Cardiac septum (tissue), 1 donor: ENCODE measurements at places on chromosomes 3 and 15. TPM values are rescaled to one million over a fixed set of nuclear protein-coding genes. Genes with fewer than 3 reads are reported as not detected.

GRCh38 chr3:122533931-122534334, 19.2 kb upstream of the KPNA1 start:
- no peak for DNase-seq

FOXB1 gene
- total RNA-seq, result not detected

USP50 gene
- 1.5 TPM for total RNA-seq

CCK gene
- not detected for total RNA-seq

- no peak for DNase-seq
Measured at GRCh38 chr3:171443211-171443957, 16.8 kb downstream of the TNIK start.

VEPH1 gene
- total RNA-seq, result 0.78 TPM

ATP10A gene
- 0.94 TPM for total RNA-seq

GRCh38 chr3:56775838-56776555, 25.8 kb downstream of the ARHGEF3 start:
- DNase-seq, result no peak

- DNase-seq, result no peak
Measured at GRCh38 chr3:131988209-131988608, 46.6 kb downstream of the CPNE4 start.

- DNase-seq, result no peak
Measured at GRCh38 chr3:156516961-156517360, 38.0 kb downstream of the SSR3 start.

DNA sequence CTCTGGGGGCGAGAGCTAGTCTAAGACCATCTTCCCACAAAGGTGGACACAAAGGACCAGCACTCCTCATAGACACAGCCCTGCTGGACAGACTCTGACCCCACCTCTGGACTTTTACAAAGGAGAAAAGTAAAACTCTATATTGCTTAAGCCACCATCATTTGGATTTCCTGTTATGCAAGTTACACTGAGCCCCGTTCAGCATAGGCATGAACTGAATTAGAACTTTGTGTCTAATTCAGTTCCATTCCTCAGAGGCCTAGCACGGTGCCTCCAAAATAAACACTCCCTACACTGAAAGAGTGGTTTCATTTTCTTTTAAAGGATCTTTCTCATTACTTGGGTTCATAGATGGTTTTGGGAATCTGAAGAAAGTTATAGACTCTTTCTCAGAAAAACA, 79.2 kb upstream of the OCA2 start:
- DNase-seq, result no peak

TMIE gene
- total RNA-seq, result 0.51 TPM

C2CD4B gene
- 1.7 TPM for total RNA-seq

- DNase-seq, result no peak
Measured at GRCh38 chr3:138845181-138845601, 10.5 kb upstream of the PIK3CB start.

- DNase-seq, result no peak
Measured at GRCh38 chr3:99211309-99211708, 309.8 kb upstream of the DCBLD2 start.

- DNase-seq, result no peak
Measured at GRCh38 chr3:87426918-87427317, 150.5 kb upstream of the POU1F1 start.

- no peak for DNase-seq
Measured at GRCh38 chr15:98684436-98684835, 36.1 kb downstream of the IGF1R start.

DNA sequence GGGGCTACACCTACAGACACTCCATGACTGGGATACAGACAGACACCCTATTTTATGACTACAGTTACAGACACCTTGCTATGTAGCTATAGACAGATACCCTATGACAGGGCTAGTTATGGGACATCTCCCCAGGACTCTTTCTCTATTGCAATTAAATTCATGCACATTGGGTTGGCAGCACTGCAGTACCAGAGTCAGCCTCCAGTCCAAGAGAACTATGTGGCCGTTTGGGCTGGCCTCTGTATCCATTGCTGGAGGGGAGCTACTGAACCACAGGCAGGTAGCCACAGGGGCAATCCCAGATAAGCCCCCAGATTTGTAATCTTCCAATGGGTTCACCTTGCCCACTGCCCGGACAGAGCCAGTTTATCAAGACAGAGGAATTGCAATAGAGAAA, 108.4 kb upstream of the SPATA16 start:
- DNase-seq, result no peak

DNA sequence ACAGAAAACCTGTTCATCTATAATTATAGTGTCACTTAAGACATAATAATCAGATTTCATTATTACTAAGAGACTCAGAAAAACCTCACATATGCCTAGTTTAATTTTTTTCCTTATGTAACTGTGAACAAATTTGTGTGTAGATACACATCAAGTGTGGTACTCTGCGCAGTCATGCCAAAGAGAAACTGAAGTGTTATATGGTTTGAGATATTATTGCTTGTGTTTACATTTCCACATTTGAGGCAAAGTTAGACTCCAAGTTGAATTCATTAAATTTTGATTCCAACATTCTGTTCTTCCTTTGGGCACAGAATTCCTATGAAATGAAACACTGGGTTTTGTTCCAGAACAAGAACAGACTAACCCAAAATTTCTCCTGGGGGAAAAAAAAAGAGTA, 2.2 kb downstream of the MBNL1 start:
- no peak for DNase-seq

GRCh38 chr3:15623535-15624440, 22.2 kb downstream of the BTD start:
- no peak for DNase-seq

ANKRD63 gene
- total RNA-seq, result not detected

DNA sequence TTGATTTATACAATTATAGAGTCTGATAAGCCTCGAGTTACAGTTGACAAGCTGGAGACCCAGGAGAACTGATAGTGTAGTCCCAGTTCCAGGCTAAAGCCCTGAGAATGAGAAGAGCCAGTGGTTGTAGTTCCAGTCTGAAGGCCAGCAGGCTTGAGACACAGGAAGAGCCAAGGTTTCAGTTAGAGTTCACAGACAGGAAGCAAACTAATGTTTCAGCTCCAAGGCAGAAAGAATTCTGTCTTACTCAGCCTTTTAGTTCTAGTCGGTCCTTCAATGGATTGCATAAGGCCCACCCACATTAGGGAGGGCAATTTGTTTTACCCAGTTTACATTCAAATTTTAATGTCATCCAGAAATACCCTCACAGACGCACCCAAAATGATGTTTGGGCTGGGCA, 102.7 kb downstream of the CDIN1 start:
- no peak for DNase-seq

GRCh38 chr15:65940618-65940909, 71.3 kb downstream of the RAB11A start:
- DNase-seq, result no peak

SLC28A1 gene
- total RNA-seq, result 0.83 TPM

DNA sequence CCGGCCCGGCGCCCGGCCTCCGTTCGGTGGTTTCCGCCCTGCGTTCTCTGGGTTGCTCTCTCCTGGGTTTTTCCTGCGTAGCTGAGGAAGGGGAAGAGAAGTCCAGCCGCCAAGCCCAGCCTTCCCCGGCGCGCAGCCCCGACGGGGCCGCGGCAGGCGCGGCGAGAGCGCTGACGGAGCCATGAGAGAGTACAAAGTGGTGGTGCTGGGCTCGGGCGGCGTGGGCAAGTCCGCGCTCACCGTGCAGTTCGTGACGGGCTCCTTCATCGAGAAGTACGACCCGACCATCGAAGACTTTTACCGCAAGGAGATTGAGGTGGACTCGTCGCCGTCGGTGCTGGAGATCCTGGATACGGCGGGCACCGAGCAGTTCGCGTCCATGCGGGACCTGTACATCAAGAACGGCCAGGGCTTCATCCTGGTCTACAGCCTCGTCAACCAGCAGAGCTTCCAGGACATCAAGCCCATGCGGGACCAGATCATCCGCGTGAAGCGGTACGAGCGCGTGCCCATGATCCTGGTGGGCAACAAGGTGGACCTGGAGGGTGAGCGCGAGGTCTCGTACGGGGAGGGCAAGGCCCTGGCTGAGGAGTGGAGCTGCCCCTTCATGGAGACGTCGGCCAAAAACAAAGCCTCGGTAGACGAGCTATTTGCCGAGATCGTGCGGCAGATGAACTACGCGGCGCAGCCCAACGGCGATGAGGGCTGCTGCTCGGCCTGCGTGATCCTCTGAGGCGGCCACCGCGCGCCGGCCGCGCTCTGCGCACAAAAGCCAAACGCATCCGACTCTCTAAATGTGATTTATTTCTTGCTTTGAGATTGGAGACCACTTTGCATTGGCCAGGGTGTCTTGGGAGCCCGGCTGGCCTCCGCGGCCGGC, 727 bp downstream of the RAP2B start:
- DNase-seq, result no peak

GRCh38 chr15:51755790-51756189, 4.4 kb downstream of the TMOD2 start:
- DNase-seq, result no peak

GRCh38 chr15:69813881-69814280, 283.8 kb downstream of the TLE3 start:
- DNase-seq, result no peak

DNA sequence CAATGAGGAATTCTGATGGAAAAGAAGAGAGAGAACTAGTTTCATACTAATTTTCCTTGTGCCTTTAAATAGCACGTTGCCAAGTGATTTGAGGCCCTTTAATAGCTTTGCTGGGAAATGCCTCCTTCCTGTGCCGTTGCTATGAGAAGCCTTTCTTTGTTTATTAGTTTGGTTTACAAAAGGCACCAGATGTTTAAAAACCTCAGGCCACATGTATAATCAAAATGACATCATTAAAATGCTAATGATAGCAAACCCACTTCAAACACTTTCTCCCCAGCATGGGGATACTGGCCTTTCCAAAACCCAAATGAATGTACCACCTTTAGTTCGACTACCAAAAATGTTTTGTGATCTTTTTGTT, 50.0 kb upstream of the TBC1D23 start:
- no peak for DNase-seq

DNA sequence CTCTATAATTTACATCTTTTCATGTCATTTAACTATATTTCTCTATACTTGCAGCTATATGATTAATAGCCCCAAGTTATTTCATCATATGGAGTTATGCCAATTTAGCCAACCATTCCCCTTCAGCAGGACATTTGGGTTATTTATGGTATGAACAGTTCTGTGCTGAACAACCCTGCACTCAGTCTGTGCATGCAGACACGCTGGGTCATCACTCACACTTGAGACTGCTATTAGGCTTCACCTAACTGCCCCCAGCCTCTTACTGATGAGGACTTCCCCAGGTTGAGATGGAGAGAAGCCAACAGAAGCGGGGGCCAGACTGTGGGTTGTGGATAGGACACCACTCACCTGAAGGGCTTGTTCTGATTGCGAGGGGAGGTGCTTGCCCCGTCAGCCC, 7.3 kb downstream of the TADA3 start:
- no peak for DNase-seq

NFKBIZ gene
- total RNA-seq, result 16.0 TPM

ANKRD34C gene
- total RNA-seq, result 0.78 TPM

PHLDB2 gene
- total RNA-seq, result 184 TPM

GRCh38 chr3:43180027-43180426, 74.1 kb upstream of the POMGNT2 start:
- peak; percentile 75 for DNase-seq

- no peak for DNase-seq
Measured at GRCh38 chr3:122679882-122680474, 661 bp upstream of the PARP14 start.
